Neural progenitor cell (in vitro differentiated cells): ENCODE measurements at places on chromosomes 3 and 15. TPM values are rescaled to one million over a fixed set of nuclear protein-coding genes. Genes with fewer than 3 reads are reported as not detected.

Gene FGD5
- 0.24 and 0.25 TPM in 2 replicates for total RNA-seq

GRCh38 chr3:13343601-13344000 lies 76.5 kb downstream of the NUP210 start:
- no peak for DNase-seq

DNA sequence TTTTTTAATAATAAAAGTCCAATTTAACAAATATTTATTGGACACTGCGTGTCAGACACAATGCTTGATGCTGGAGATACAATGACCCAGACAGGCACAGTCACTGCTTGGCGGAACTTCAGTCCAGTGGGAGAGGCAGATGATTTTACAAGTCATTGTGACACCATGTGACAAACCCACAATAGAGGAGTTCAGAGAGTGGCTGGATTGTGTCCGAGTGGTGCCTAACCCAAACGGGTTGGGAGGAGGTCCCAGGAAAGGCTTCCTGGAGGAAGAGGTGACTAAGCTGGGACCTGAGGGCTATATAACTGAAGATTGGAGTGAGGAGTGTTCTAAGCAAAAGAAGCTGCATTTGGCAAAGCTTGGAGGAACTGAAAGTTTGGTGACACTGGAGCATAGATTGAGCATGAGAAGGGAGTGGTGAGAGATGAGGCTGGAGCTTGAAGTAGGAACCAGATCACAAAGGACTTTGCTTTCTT lies 41.4 kb downstream of the CRTC3 start:
- DNase-seq, result no peak

DNA sequence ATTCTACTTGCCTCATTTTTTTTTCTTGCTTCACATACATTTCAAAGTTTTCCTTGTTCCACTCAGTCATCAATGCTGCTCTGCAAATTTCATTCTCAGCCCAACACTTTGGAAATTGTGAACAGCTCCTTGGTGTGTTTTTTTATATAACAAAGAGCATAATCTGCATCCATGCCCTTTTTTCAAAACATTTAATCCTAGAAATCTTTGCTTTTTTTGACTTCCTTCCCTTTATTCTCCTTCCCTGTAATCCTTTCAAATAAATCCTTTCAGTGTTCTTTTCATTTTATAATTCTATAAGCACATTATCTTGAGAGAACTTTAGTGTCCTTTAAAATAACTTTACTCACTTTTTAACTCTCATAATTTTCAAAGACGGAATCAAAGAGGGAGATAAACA lies 1150.8 kb downstream of the SI start:
- no peak for DNase-seq

DNA sequence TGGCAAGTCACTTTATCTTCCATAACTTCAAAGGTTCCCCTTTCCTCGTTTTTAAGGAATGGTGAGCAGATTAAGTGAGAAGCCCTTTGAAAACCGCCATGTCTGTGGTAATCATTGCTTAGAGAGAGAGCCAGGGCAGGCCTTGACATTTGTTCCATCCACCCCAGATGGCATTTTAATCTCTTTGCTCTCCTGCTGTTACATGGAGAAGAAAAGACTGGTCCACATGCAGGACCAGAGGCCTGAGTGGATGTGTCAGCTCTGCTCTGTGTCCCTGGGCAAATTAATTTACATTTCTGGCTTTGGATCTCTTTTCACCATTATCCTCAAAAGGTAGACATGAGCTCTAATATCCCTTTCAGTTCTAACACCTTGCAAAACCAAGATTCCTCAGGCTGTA lies 157.3 kb upstream of the LPP start:
- DNase-seq, result no peak

Gene LRRN1
- total RNA-seq, result 57.9 and 68.8 TPM in 2 replicates

Gene RTP3
- not detected in 2 replicates for total RNA-seq

DNA sequence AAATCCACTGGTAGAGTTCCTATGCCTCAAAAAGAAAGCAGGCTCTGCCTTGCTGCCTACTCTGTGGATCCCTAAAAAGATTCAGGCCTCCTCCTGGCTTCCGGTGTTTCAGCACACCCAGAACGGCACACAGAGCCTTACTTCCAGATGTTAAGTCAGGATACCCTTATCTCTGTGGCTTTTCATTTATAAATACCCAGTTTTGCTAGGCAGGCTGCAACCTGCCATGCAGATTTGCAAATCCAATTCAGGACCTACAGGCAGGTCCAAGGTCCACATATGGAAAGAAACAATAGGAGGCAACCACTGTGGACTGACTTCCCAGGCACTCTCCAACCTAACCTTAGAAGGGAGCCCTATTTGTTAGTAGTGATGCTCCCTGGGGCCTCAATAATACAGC lies 30.7 kb downstream of the EFL1 start:
- DNase-seq, result peak; percentile 4

DNA sequence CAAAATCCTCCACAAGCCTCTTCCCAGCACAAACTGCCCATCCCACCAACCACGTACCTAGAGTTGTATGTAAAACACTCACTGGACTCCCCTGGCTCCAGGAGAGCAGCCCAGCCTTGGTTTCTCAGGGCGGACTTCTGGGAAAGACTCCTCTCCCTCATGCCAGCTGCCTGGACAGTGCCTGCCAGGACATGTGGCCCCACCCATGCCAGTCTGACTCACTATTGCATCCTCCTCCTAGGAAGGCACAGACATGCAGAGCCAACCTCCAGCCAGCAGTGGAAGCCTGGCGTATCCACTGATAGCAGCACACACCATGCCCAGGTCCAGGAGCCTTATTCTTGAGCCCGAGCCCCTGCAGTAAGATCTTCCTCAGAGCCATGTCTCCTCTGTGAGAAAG lies 8.6 kb downstream of the PKM start:
- no peak for DNase-seq

- peak; percentile 35 for DNase-seq
Measured at GRCh38 chr3:42526616-42527367, 24.3 kb downstream of the VIPR1 start.

Gene SLC12A1
- total RNA-seq, result 0.19 TPM in 1 of 2 replicates, not detected in the other

Gene VWA5B2
- total RNA-seq, result not detected in 2 replicates

Gene GP5
- 0.03 TPM in 1 of 2 replicates, not detected in the other for total RNA-seq

DNA sequence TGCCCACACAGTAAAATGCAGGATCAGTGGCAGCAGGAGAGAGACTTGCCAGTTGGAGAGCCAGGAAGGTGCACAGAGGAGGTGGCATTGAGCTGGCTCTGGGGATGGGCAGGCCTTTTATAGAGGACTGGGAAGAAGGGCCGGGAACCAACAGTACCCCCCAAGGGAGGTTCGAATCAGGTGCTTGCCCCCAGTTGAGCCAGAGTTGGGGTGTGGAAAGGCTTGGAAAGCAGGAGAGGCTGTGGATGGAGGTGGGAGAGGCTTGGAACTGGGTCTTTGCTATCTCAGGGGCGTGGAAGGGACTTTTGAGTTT lies 107.6 kb downstream of the KLF13 start:
- no peak for DNase-seq

Gene KNG1
- not detected in 2 replicates for total RNA-seq
